ENCODE measurements at places on chromosomes 2 and 18.

DNA sequence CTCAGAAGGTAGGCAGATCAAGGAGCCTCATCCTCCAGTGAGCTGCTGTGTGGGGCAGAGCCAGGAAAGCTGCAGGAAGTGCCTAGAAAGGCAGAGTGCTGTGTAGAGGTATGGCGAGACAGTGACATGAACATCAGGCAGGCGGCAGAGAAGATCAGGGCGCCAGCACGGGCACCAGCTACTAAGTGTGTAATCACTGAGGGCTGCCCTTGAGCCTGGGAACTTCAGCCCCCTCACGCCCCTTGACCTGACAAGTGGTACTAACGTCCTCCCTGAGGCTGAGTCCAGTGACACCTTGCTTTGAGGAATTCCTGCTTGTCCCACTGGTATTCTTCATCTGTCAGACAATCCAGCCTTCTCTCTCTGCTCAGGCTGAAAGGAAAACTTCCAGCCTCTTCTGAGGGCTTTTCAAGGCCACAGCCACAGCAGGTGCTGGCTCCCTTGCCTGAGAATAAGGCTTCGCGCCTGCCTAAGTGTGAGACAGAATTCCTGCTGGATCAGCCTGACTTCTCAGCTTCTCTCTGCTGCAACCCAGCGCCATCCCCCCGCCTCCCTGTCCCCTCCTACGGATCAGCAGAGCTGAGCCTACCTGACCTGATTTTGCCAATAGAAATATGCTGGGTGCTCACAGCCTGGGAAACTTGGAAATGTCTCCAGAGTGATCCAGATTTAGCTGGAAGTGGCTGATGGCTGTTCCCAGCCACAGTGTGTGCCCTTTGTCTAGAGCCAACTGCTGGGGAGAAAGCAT lies 148.0 kb downstream of the SMAD7 start:
- no peak for DNase-seq

DNA sequence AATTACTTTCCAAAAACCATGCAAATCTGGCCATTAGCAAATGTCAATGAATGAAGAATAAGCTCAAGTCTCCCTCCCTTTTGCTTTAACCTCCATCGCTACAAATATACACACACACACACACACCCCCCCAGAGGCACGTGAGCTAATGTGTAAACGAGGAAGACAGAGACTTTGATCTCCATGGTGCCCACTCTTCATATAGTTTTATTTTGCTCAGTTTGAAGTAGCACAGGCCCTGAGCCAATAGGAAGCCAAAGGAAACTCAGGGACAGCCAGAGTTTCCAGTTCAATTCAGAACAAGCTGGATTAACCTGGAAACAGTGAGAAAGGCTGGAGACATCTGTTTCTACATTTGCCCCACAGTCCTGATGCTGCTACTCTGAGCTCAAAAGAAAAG lies 248.4 kb upstream of the MEIS1 start:
- DNase-seq = no peak

- no peak for DNase-seq
These were observed 84.7 kb downstream of the BCL2 start for GRCh38 chr18:63234841-63235240.

DNA sequence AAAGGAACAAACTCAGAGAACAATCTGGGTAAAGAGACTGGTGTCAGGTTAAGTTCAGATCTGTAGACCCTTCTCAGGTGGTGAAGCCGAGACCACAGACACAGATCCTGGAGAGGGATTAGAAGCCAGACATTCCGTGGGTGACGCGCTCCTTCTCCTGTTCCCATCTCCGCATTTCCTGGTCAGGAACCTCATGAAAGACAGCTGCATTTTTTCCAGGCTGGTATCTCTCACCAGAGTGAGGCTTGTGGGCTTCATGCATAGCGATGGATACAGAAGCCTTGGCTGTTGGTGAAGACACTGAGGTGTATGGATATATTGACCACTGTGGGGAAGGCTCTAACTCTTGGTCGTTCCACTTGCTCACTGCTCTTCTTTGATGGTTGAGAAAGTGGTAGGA lies 152.6 kb downstream of the FAM210A start:
- no peak for DNase-seq

DNA sequence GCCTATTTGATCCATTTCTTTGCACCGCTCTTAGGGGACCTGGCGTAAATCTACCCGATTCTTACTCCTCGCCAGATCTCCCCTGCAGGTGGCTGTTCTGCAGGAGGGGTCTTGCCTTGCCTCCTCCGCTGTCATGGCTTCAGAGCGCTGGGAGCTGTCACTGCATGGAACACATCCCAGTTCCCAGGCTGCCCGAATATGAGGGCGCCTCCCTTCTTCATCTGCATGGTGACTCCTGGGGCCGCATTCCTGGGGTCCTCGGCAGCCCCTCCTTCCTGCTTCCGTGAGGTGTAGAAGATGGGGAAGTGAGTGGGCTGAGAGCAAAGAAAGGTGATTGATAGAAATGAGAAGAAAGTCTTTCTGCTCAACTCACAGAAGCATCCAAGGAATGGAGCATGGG lies 27.3 kb upstream of the COPS8 start:
- DNase-seq = no peak

DNA sequence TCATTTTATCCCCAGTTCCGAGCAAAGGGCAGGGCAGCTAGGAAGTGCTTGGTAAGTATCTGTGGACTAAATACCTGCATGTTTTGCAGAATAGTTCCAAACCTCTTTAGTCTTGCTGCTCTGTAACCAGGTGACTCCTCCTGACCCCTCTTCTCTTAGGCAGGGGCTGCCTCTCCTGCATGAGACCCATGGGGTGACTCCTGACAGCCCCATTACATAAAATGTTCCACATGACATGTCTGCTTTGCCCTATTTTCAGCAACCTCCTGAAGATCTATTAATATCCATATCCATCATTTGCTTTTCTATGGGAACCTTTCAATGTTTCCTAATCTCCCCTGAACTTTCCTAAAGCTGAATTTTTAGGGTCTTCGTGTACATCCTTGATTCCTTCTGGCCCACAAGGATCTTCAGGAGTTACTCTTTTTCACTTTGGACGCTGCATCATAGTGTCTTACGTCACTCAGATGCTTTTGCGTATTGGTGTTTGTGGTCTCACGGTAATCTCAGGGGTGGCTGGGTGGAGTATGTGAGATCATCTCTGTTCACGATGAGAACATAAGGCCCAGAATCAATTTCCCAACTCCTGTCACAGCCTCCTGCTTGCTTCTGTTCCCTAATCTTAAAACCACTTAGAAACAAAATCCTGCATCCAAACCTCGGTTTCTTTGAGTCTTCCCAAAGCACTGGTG lies 76.6 kb downstream of the MAPK4 start:
- DNase-seq = no peak

GRCh38 chr2:22800412-22800811 lies 584.6 kb upstream of the KLHL29 start:
- no peak for DNase-seq

- no peak for DNase-seq
These were observed 78.2 kb downstream of the BCL11A start for GRCh38 chr2:60475123-60475830.

DNA sequence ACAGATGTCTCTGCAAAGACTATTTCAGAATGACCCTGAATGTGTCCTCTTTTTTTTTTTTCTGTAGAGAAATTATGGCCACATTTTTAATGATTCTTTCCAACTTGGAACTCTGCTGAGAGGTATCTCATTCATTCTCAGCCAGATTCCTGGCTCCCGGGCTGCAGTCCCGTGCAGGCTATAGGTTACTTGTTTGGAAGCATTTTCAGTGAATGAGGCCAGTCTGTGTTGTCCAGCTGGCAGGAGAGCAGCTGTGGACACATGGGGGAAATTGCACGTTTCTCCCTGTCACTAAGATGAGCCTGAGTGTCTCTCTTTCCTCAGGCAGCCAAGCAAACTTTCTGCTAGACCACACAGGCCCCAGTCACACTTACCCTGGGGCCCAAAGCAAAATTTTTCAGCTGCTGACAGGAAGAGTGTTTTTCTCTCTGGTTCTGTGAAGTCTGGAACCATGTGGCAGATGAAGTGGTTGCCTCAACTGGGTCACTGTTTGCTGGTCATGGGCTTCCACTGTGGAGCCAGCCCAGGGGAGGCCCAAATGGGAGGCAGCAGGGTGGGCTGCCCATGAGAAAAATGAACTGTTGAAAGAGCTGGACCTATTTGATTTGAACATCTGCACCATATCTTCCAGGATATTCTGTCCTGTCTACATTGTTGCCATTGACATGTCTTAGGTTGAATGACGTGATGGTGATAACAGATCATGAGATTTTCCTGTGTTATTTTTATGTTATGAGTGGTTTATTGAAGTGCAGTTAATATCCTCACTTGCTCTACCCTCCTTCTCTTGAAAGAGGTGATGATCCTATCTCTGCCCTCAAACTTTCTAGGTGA lies 431.2 kb downstream of the LPIN1 start:
- no peak for DNase-seq

- no peak for DNase-seq
These were observed 359.7 kb downstream of the MBD2 start for GRCh38 chr18:53864770-53865169.

DNA sequence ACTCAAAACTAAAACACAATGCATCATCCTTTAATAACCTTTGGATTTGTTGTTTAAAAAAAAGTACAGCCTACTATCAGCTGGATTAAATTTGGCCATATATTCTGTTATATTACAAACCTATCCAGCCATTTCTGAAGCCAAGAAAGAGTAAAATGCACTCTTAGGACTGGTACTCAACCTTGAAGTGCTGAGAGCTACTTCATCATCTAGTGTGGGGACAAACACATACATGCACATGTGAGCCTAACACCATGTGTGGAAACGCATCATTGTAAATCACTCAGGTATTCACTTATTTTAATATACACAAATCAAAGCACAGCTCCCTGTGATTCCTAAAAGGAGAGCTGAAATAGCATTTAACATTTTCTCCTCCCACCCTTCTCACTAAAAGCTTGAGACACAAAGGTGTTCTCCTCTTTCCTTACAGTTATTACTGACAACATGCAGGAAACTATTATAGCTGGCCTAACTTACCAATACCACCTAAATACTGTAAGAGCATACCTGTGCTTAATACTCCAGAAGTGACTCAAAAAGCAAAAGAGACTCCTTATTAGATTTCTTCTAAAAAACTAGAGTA lies 7.5 kb downstream of the BAZ2B start:
- no peak for DNase-seq

GRCh38 chr2:127256866-127257265 lies 36.8 kb upstream of the CYP27C1 start:
- DNase-seq = no peak

GRCh38 chr2:225236769-225237323 lies 162.7 kb upstream of the NYAP2 start:
- DNase-seq = no peak

DNA sequence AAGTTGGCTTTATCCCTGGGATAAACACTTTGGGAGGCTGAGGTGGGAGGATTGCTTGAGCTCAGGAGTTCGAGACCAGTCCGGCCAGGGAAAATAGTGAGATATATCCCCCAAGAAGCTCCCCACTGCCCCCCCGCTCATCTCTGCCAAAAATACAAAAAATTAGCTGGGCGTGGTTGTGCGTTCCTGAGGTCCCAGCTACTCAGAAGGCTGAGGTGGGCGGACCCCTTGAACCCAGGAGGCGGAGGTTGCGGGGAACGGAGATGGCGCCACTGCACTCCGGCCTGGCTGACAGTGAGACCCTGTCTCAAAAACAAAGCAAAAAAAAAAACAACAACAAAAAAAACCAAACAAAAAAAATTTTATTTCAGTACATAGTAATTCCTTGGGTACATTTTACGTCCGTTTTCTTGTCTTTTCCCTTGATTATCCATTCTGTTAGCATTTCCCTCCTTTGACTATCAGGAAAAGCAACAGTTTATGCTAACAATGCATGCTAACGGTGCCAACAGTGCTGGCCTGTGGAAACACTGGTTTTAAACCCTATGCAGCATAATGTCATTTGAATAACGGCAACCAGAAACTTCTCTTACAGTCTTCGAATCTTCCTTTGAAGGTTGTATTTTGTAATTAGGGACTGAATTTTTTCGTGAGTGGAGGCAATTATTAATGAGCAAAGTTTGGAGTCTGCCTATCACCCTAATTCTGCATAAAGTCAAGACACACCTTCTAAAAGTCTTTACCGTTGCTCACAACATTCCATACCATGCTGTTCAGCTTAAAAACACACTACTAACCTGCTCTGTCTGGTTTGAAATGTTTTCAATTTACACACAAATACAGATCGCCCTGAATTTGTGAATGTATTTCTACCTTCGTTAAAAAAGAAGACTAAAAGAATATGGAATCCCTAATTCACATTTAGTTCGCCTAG lies 721 bp upstream of the MIB1 start:
- no peak for DNase-seq

- DNase-seq = no peak
These were observed 147.8 kb upstream of the MAP3K20 start for GRCh38 chr2:172927641-172928357.

DNA sequence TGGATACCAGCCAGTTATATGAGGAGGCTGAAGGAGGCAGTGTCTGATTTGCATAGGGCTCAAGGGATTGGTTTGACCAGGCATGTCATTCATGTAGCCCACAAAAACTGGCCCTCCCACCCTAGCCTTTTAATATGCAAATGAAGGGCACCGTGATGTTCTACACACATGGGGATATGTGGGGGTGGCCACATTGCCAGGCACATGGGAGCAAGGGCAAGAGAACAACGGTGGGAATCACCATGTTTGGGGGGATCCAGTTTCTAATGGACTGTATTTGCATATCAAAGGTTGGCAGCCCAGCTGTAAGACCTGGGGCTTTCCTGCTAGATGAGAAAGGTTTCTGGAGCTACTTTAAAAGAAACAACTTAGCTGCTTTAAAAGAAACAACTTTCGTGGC lies 65.1 kb upstream of the SLC25A52 start:
- DNase-seq = no peak

GRCh38 chr2:238913931-238914647 lies 66.2 kb downstream of the TWIST2 start:
- DNase-seq = no peak

GRCh38 chr2:241540401-241540770 lies 18.2 kb upstream of the BOK start:
- DNase-seq = no peak

- DNase-seq = no peak
These were observed 418.2 kb downstream of the GRB14 start for GRCh38 chr2:164203131-164203530.

- no peak for DNase-seq
These were observed 154.6 kb upstream of the CTAGE1 start for GRCh38 chr18:22572341-22572740.

DNA sequence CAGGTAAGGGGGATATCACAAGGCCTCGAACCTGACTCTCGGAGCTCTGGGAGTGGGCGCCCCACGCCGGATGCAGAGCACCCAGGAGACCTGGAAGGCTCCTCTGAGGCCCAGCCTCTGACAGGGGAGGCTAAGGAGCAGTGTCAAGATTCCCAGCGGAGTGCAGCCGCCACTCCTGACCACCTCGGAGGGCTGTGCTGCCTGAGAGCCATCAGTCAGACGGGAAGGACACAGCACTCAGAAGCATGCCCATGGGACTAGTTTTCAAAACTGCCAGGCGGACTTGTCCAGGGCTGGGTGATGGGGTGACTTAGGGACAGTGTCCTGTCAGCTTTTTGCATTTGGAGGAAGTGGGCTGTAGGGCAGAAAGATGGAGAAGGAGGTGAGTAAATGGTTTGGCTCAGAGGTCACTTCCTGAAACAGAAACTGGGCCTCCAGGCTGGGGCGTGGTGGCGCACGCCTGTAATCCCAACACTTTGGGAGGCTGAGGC lies 34.6 kb upstream of the B3GNT7 start:
- DNase-seq = no peak

- no peak for DNase-seq
These were observed 4.7 kb downstream of the CDK5R2 start for GRCh38 chr2:218964041-218964771.

All from stimulated activated CD8-positive, alpha-beta memory T cell treated with anti-CD3 and anti-CD28 coated beads, Interleukin-2, amount 100 ng/mL, for 48 hours (primary cell).